Endothelial cell (in vitro differentiated cells): ENCODE measurements at places on chromosomes 4 and X. TPM values are rescaled to one million over a fixed set of nuclear protein-coding genes. Genes with fewer than 3 reads are reported as not detected.

DNA sequence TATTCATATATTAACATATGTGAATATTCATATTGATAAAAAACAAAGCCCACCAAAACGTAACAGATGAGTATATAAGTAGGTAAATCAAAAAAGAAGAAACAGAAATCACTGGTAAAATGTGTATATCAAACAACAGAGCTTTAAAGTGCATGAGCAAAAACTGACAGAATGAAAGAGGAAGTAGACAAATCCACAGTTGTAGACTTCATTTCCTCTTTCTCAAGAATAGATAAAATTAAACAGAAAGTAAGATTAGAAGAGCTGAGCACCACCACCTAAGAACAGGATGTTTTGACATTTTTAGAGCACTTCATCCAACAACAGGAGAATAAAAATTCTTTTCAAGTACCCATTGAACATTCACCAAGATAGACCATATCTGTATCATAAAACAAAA, 64.6 kb downstream of the CNKSR2 start:
- H3K4me3 ChIP-seq, result no peak overlapping the region
- H3K27me3 ChIP-seq, result no peaks in the 10 kb centered on the region
- no peak for DNase-seq
- peaks cover 5% of the 10 kb centered on the region for H3K4me1 ChIP-seq
- no peaks in the 10 kb centered on the region for H3K36me3 ChIP-seq

DNA sequence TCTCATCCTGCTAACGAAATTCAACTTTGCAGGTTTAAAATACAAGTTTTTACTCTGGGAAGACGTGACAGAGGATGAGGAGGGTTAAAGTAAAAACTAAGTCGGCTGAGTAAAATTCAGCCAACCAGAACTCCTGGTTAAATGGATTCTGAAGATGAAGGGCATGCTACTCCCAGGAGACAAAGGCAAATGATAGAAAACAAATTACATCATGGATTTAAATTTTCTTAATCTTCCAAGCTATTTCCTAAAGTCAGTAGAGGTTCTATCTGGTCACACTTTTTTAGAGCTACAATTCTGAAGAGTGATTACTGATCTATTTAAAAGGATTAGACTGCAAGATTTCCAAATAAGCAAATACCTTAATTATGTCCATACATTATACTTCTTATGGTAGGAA, 47.9 kb downstream of the ZNF827 start:
- no peak overlapping the region for H3K27ac ChIP-seq
- no peak overlapping the region for H3K4me3 ChIP-seq
- peaks cover 10% of the 10 kb centered on the region for H3K36me3 ChIP-seq
- peaks cover 32% of the 10 kb centered on the region for H3K4me1 ChIP-seq

DNA sequence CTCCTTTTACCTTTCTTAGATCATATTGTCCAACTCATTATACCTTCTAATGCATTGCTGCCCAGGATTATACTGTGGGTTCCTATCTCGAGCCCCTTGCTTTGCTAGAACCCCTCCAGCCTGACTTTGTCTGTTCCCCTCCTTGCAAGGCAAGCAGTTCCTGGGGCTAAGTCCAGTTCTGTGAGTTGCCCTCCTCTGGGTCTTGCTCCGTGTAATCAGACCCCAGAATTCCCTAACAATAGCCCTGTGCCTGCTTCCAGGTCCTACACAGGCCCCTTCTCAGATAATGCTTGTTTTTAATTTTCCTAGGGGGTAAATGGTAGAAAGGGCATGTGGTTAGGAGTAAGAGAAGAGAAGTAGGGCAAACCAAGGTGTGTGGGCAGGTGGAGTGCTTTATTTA, 145.9 kb downstream of the FSTL5 start:
- H3K27ac ChIP-seq, result no peak overlapping the region
- no peaks in the 10 kb centered on the region for H3K27me3 ChIP-seq
- no peak for DNase-seq
- H3K4me1 ChIP-seq, result no peaks in the 10 kb centered on the region

SH2D1A gene
- total RNA-seq, result not detected

GRCh38 chr4:55256787-55257186, 89.3 kb upstream of the SRD5A3 start:
- peaks cover 32% of the 10 kb centered on the region for H3K4me1 ChIP-seq
- H3K36me3 ChIP-seq, result no peaks in the 10 kb centered on the region
- H3K27me3 ChIP-seq, result no peaks in the 10 kb centered on the region
- H3K4me3 ChIP-seq, result no peak overlapping the region

- H3K27ac ChIP-seq, result no peak overlapping the region
- no peaks in the 10 kb centered on the region for H3K4me1 ChIP-seq
- H3K27me3 ChIP-seq, result no peaks in the 10 kb centered on the region
- H3K4me3 ChIP-seq, result no peak overlapping the region
Observed at GRCh38 chr4:123463869-123464268, 67.3 kb downstream of the SPRY1 start.

GJB1 gene
- not detected for total RNA-seq

PPARGC1A gene
- total RNA-seq, result 11.4 TPM
